Inflammatory macrophage (primary cell): ENCODE measurements at places on chromosomes 2 and 18.

GRCh38 chr2:171810422-171811244 lies 83.4 kb downstream of the SLC25A12 start:
- no peak for DNase-seq

- DNase-seq = no peak
Measured at GRCh38 chr2:239894276-239894675, 130.9 kb downstream of the NDUFA10 start.

- DNase-seq = no peak
Measured at GRCh38 chr2:20671736-20672080, 4.8 kb downstream of the GDF7 start.

DNA sequence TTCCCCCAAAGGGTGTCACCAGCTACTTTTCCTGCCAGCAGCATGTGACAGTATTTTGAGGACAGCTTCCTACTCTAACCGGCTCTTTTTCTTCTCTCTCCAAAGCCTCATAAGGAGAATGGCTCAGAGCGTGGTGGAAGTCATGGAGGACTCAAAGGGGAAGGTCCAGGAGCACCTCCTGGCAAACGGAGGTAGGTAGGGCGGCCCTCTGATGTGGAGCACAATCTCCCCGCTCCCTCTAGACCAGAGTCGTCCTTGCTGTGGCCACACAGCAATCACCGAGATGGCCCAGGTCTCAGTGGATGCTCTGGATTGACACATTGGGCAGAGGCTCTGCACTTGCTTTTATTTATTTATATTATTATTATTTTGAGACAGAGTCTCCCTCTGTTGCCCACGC lies 32.4 kb downstream of the ATP6V1C2 start:
- DNase-seq = no peak

GRCh38 chr2:206217743-206218142 lies 56.7 kb upstream of the ZDBF2 start:
- DNase-seq = no peak

- DNase-seq = no peak
Measured at GRCh38 chr18:37335409-37335736, 230.2 kb downstream of the CELF4 start.

DNA sequence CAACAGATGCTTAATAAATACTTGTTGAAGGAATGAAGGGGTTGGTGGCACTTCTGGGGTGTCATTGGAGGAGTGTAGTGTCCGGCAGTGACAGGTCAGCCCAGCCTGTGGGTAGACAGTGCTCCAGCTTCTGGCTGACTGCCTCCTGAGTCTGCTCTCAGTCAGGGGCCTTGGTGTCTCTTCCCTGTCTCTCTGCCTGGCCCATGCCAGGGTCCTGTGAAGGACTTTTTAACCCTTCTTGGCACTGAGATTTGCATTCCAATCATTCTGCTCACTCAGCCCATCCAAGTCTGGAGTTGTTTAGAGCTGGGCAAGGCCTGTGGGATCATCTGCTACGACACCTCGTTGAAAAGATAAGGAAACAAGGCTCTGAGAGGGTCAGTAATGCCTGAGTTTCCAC lies 1.4 kb upstream of the KCNK3 start:
- no peak for DNase-seq

GRCh38 chr2:159506202-159506601 lies 110.1 kb downstream of the BAZ2B start:
- DNase-seq = no peak
